ENCODE measurements at places on chromosomes 11 and 22.

DNA sequence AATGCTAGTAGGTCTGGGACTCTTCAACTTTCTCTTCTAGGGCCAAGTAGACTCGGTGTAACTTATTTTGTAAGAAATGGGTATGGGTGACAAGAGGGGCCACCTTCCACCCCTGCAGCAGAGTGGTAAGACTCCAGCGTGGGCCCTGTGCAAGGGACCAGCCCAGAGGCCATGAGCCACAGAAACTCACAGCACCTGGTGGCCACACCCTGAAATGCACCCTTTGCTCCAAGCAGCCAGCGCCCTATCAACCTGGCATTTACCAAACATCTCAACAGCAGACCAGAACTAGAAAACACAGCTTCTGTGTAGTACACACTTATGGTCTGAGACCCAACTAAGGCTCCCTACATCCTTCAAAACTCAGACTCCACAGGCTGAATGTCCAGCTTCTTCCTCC lies 5.7 kb downstream of the CDCA5 start:
- DNase-seq: peak; percentile 44

GRCh38 chr22:26768952-26769351 lies 111.6 kb downstream of the MIAT start:
- no peak for DNase-seq

GRCh38 chr11:83693306-83693992 lies 407.3 kb upstream of the CCDC90B start:
- no peak for DNase-seq

DNA sequence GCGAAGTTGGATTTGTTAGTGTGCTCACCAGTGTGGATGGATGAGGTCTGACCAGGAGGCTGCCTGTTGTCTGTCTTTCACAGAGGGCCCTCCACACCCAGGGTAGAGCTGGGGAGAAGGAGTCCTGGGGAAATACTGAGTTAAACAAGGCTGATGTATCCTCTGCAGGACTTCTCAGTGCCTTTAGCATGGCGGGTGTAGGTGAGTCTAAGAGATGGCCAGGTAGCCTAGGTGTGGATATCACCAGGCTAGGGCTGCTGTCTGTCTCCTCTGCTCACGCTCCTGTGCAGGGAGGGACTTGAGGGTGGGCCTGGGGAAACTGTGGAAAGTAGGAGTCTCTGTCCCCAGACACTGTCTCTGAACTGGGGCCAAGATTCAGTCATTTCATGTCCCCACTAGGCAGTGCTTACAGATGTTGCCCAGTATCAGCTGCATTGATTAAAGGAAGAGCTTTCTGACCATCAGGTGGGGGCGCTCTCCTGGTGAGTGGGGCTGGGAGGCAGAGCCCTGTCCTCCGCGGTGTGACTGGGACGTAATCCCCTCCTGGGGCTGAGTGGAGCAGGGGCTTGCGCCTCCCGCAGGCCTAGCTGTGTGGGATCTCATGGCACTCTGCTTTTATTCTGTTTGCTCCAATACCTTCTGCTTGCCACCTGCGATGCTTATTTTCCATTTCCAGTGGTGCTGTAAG lies 35.5 kb upstream of the CCDC188 start:
- no peak for DNase-seq

- DNase-seq: no peak
Observed at GRCh38 chr11:27722117-27722952, 22.1 kb upstream of the BDNF start.

DNA sequence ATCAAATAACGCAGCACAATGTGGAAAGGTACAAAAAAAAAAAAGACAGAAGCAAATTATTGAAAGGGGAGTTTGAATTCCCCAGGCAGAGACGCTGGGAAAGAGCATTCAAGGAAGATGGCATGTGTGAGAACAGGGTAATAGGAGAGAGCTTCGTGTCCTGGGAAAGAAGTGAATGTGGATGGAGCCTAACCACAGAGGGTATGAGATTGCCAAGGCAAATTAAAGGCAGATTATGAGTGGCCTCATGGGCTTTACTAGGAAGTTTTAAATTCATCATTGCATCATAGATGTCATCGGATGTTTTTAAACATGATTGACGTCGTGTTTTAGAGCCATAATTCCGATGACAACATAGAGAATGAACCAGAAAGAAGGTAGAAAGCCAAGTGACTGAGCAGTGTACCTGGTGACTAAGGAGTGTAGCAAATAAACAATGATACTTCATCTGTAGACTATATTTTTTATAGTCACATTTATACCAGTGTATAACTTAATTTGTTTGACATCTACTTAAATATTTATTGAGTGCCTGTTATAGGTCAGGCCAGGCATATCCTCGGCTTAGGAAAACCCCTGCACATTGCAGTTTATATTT lies 151.4 kb downstream of the MSANTD4 start:
- no peak for DNase-seq

GRCh38 chr11:125498521-125498920 lies 2.5 kb upstream of the FEZ1 start:
- DNase-seq: no peak

DNA sequence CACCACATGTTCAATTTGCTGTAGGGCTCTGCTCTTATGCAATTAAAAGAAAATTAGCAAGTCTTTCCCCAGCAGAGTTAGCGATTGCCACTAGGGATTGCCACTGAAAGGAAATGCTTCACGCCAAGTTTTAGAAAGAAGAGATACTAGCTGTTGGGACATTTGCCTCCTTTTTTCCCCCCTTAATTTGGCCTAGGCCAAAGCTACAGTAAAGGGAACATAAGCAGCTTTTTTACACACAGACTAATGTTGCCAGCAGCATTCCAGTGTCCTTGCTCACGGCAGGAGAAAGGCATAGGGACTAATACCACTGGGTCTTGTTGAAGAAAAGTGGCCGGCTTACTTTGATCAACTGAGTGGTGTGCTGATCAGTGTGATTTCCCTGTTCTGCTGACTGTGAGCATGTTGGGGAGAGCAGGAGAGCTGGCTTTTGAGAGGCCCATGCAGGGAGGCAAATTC lies 71.2 kb downstream of the PHF21A start:
- DNase-seq: no peak

DNA sequence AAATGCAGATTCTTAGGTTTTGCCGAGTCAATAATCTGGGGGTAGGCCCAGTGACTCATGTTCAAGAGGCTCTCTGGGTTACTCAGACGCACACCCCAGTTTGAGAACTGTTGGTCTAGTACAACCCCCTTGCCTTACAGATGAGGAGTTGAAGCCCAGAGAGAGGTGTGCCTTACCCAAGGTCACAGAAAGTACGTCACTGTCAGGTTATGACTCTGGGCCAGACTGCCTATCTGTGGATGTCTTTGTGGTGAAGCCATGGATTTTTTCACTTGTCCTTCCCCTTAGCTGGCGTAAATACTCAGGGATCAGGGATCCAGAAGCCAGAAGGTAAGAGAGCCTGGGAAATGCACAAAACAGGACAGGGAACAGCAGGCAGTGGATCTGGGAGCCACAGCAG lies 25.2 kb upstream of the NECTIN1 start:
- DNase-seq: no peak

- no peak for DNase-seq
Observed at GRCh38 chr11:35654711-35655110, 7.9 kb upstream of the TRIM44 start.

- no peak for DNase-seq
Observed at GRCh38 chr11:96960476-96960875, 570.7 kb downstream of the JRKL start.

- DNase-seq: no peak
Observed at GRCh38 chr11:64604458-64605243, 13.6 kb downstream of the SLC22A12 start.

- no peak for DNase-seq
Observed at GRCh38 chr11:62130283-62131169, 6.7 kb downstream of the INCENP start.
